ENCODE measurements at places on chromosomes 7 and 10. TPM values are rescaled to one million over a fixed set of nuclear protein-coding genes. Genes with fewer than 3 reads are reported as not detected.

BTBD16 gene
- not detected for total RNA-seq

PNLIPRP3 gene
- total RNA-seq: not detected

LBX1 gene
- not detected for total RNA-seq

LRGUK gene
- total RNA-seq: not detected

SHLD2 gene
- total RNA-seq: 14.4 TPM

SERPINE1 gene
- 408 TPM for total RNA-seq

MUC12 gene
- total RNA-seq: 0.54 TPM

SPOCK2 gene
- 1.4 TPM for total RNA-seq

SCART1 gene
- total RNA-seq: 2.2 TPM

GHRHR gene
- not detected for total RNA-seq

SRRM3 gene
- total RNA-seq: 7.9 TPM

SKIDA1 gene
- total RNA-seq: 2.0 TPM

SLC13A1 gene
- not detected for total RNA-seq

PODXL gene
- 3.7 TPM for total RNA-seq

C7orf33 gene
- not detected for total RNA-seq

FEZF1 gene
- total RNA-seq: not detected

GPR158 gene
- total RNA-seq: 0.15 TPM

ACBD7 gene
- total RNA-seq: 2.2 TPM

GBX1 gene
- total RNA-seq: not detected

PTF1A gene
- total RNA-seq: not detected

ATOH7 gene
- not detected for total RNA-seq

CDHR3 gene
- total RNA-seq: 1.6 TPM

ARHGEF35 gene
- total RNA-seq: 2.9 TPM

FAS gene
- total RNA-seq: 28.1 TPM

TLX1 gene
- not detected for total RNA-seq

NKX2-3 gene
- not detected for total RNA-seq

PVRIG gene
- not detected for total RNA-seq

SLC26A3 gene
- total RNA-seq: not detected

ADCK2 gene
- total RNA-seq: 14.0 TPM

SAMD9 gene
- total RNA-seq: 9.7 TPM

CNTNAP2 gene
- total RNA-seq: 0.31 TPM

OPALIN gene
- not detected for total RNA-seq

NRP1 gene
- total RNA-seq: 364 TPM

PCBD1 gene
- total RNA-seq: 21.5 TPM

SPDYE6 gene
- not detected for total RNA-seq

PRPS1L1 gene
- total RNA-seq: not detected

MAP3K8 gene
- total RNA-seq: 10.3 TPM

PSD gene
- 19.7 TPM for total RNA-seq

ZNF398 gene
- total RNA-seq: 12.6 TPM

NRG3 gene
- 0.05 TPM for total RNA-seq

GTF2IRD2 gene
- total RNA-seq: 4.9 TPM

NPC1L1 gene
- not detected for total RNA-seq

TOMM7 gene
- 148 TPM for total RNA-seq

ATRNL1 gene
- total RNA-seq: under 0.01 TPM

UCN3 gene
- total RNA-seq: not detected

LIPJ gene
- total RNA-seq: not detected
